NCI-H2081 (cell line): ENCODE measurements at places on chromosomes 7 and 10.

GRCh38 chr10:132878730-132879407 lies 63.5 kb downstream of the CFAP46 start:
- DNase-seq: no peak

- DNase-seq: no peak
Observed at GRCh38 chr10:84860855-84861254, 532.5 kb downstream of the CCSER2 start.

GRCh38 chr10:125711110-125711750 lies 8.3 kb upstream of the EDRF1 start:
- no peak for DNase-seq

DNA sequence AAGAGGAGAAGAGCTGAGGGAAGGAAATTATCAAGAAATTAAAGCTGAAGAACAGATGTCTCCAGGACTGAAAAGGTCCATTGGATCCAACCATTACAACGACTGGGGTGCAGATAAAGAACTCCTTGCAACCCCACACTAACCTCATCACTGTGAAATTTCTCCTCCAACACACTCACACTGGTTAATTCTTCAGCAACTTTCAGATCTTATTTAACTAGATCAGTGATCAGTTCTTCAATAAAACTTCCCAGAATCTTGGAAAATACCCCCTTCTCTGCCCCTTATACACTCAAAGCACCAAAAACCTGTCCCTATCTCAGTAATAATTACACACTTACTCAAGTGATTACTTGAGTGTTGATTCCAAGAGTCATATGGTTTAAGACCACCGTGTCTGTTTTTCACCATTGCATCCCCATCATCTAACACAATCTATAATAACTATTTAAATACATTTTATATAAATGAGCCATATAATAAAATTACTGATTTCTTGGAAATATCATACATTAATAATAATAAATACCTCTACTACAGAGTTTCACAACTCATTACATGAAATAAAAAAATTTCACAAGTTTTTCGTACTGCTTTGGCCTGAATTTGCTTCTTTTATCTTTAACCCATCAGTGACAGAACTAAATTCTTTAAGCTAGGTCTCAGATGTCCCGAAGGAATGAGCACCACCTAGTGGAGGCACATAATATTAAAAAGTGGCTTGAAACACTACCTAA lies 123.7 kb downstream of the MPP7 start:
- peak; percentile 26 for DNase-seq

DNA sequence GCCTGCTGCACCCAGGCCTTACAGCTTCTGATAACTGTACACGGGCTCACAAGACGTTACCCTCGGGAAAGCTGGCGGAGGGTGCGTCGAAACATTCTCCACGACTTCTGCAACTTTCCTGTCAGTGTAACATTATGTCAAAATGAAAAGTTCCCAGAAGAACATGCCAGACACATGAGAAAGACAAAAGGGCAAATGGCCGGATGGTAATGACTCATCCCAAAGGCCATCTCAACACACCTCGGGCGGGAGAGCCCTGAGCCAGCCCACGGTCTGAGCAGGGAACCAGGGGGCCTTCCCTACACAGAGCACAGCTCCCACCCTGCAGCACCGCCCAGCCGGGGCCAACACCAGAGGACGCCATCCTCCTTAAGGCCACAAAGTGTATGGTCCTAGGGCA lies 118.7 kb downstream of the MAD1L1 start:
- DNase-seq: no peak

DNA sequence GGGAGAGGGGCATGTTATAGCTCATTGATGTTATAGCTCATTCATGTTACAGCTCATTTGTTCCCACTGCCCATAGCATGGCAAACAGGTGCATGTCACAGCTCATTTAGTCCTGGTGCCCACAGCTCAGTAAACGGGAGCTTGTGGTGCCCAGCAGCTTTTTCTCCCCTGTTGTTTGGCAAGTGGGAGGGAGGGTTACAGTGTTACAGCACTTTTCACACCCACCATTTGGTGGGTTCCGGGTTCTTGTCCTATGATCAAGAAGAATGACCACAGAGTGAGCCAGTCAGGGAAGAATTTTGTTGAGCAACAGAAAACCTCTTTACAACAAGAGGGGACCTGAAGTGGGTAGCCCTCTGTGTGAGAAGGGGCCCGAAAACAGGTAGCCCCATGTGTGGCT lies 162.8 kb upstream of the CSTF2T start:
- DNase-seq: no peak

- no peak for DNase-seq
Observed at GRCh38 chr10:78924319-78925003, 144.3 kb upstream of the ZMIZ1 start.

GRCh38 chr10:92846854-92847201 lies 1.5 kb upstream of the EXOC6 start:
- DNase-seq: no peak

DNA sequence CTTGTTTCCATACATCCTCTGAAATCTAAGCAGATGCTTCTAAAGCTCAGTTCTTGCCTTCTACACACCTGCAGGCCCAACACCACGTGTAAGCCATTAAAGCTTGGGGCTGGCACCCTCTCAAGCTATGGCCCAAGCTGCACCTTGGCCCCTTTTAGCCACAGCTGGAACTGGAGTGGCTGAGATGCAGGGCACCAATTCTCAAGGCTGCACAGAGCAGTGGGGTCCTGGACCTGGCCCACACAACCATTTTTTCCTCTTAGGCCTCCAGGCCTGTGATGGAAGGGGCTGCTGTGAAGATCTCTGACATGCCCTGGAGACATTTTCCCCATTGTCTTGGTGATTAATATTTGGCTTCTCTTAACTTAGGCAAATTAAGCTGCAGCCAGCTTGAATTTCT lies 38.8 kb upstream of the ZMYND11 start:
- no peak for DNase-seq

DNA sequence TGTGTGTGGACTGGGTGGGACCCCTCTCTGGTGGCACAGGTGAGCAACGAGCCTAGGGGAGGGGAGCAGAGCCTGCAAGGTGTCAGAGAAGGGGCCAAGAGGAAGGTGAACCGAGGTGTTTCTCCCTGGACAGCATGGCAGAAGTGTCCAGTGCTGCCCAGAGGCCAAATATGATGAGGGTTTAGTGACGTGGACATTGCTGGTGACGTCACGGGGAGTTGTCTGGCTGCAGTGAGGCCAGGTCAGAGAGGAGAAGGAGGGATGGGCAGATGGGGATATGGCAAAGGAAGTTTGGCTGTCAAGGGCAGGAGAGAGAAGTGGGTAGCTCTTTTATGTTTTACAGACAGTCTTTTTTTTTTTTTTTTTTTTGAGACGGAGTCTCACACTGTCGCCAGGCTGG lies 2.6 kb upstream of the ZNF853 start:
- DNase-seq: no peak

DNA sequence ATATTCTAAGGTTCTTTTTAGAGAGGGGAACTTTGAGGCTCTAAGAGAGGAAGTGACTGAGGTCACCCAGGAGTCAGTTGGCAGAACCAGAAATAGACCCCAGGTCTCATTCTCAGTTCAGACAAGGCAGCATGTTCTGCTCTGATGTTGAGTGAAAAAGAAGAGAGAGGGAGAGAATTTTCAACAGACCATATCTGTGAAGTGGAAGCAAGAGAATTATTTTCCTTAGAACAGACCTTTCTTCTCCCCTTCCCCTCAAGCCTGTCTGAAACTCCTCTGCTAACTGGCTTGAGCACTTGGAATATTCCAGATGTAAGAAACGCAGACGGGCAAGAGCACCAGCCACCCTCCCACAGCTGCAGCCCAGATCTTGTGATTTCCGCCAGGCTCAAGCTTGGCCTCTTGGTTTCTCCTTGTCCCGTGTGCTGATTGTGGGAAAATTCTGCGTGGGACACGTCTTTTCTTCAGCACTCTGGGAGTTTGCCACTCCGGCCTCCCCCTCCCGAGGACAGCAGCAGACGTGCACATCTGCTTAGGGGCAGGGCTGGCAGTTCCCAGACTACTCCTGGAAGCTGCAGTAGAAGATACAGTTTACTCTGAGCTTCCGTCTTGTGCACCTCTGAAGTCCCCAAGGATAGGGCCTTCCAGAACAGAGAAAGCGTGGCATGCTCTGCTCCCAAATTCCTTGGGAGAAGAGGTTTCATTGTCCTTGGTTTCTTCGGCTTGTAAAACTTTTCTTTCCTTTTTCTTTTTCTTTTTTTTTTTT lies 22.7 kb upstream of the IKZF1 start:
- DNase-seq: no peak

DNA sequence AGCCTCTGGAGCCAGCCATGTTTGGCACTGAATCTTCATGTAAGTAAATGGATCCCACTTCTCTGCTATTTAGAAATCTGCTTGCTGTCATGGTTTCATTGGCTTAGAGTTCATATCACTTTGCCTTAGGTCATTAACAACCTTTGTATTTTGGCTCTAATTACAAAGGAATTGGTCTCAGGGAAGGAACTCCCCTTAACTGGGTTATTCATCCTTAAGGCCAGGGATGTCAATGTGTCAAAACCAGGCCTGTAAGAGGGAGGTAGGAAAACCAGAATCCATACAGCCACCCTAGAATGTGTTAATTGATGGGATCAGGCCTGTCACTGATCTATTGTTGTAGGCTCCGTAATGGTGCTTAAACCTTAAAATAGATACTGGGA lies 67.3 kb downstream of the ST7 start:
- DNase-seq: peak; percentile 65

DNA sequence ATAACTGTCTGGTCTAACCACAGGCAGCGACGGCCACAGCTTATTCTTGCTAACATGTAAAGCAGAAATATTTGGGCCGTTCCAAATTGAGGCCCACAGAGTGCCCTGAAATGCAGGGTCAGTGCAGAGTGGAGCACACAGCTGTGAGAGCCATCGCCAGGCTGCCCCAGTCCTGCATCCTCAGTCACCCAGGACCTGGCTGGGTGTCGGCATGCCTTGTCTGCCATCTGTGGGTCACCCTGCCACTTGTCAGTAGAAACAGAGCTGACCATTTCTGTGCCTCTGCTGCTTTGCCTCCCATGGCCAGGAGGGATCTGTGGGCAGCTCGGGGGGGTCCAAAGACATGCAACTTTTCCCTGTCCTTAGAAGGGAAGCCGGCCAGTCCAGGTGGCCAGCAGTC lies 57.3 kb upstream of the BTBD16 start:
- no peak for DNase-seq

GRCh38 chr7:77935652-77936348 lies 137.2 kb downstream of the PHTF2 start:
- no peak for DNase-seq

GRCh38 chr10:67618116-67618515 lies 77.9 kb downstream of the CTNNA3 start:
- no peak for DNase-seq

GRCh38 chr10:124005091-124005490 lies 88.3 kb downstream of the CHST15 start:
- no peak for DNase-seq

DNA sequence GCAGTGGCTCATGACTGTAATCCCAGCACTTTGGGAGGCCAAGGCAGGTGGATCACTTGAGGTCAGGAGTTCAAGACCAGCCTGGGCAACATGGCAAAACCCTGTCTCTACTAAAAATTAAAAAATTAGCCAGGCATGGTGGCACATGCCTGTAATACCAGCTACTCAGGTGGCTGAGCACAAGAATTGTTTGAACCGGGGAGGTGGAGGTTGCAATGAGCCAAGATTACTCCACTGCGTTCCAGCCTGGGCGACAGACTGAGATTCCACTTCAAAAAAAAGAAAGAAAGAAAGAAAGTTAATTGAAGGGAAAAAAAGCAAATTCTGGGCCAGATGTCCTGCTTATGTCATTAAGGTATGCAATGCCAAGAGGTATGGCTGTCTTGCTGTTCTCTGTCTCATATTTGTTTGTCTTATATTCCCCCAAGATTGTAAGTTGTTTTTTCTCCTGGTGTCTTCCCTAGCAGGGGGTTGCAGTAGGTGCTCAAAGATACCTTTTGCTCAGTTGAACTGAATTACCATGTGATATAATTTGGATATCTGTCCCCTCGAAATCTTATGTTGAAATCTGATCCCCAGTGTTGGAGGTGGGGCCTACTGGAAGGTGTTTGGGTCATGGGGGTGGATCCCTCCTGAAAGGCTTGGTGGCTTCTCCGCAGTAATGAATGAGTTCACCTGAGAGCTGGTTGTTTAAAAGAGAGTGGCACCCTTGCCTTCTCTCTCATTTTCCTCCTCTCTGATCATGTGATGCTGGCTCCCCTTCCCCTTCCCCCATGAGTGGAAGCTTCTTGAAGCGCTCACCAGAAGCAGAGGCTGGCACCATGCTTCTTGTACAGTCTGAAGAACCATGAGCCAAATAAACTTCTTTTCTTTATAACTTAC lies 60.9 kb downstream of the MYOF start:
- no peak for DNase-seq

DNA sequence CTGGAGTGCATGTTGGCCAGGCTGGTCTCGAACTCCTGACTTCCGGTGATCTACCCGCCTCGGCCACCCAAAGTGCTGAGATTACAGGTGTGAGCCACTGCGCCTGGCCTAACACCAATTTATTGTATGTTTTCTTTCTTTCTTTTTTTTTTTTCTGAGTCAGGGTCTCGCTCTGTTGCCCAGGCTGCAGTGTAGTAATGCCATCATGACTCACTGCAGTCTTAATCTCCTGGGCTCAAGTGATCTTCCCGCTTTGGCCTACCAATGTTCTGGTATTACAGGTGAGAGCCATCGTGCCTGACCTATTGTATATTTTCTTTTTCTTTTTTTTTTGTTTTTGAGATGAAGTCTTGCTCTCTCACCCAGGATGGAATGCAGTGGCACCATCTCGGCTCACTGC lies 33.8 kb upstream of the UBE2H start:
- no peak for DNase-seq

- DNase-seq: no peak
Observed at GRCh38 chr10:96283351-96283750, 12.0 kb upstream of the BLNK start.

- DNase-seq: no peak
Observed at GRCh38 chr7:111987115-111987826, 218.9 kb downstream of the DOCK4 start.

DNA sequence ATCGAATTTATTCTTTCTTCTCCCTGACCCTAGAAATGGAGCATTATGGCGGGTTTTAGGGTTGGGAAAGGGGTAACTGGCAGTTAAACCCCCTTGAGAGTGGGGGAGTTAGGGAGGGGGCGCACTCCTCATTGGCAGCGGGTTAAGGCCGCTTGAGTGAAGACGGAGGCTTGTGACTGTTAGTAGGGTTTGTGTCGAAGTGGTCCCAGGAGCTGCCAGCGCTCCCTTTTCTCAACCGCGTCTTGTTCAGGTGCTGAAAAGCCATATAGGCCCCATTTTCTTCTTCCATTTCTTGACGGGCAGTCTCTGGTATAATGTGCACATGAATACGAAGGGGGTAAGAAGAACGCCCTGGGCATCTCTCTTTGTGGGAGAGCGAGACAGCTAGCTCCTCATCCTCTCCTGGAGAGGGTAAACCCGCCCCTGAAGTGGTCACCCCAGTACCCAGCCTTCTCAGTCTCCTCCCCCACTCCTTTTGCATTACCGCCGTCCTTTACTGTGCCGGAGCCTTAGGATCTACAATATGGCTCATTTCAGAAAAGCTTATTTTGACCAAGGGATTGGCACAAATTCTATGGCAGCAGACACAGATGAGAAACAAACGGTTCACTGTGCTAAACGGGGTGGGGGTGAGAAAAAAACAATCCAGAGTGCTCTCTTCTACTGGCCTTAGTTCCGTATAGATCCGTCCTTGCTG lies 836 bp downstream of the KMT2E start:
- DNase-seq: peak; percentile 16
